CD4-positive, CD25-positive, alpha-beta regulatory T cell (primary cell): ENCODE measurements at places on chromosomes 12 and 14. TPM values are rescaled to one million over a fixed set of nuclear protein-coding genes. Genes with fewer than 3 reads are reported as not detected.

TNFAIP2 gene
- total RNA-seq, result 0.64 TPM

- H3K27ac ChIP-seq, result no peak overlapping the region
- no peaks in the 10 kb centered on the region for H3K36me3 ChIP-seq
- H3K4me3 ChIP-seq, result no peak overlapping the region
- H3K27me3 ChIP-seq, result no peaks in the 10 kb centered on the region
Measured at GRCh38 chr12:104890476-104891096, 67.5 kb downstream of the SLC41A2 start.

- H3K27me3 ChIP-seq, result peaks cover 14% of the 10 kb centered on the region
- DNase-seq, result no peak
- H3K4me3 ChIP-seq, result no peak overlapping the region
- no peak overlapping the region for H3K27ac ChIP-seq
- no peaks in the 10 kb centered on the region for H3K36me3 ChIP-seq
Measured at GRCh38 chr12:94566345-94566744, 84.0 kb downstream of the TMCC3 start.

DNA sequence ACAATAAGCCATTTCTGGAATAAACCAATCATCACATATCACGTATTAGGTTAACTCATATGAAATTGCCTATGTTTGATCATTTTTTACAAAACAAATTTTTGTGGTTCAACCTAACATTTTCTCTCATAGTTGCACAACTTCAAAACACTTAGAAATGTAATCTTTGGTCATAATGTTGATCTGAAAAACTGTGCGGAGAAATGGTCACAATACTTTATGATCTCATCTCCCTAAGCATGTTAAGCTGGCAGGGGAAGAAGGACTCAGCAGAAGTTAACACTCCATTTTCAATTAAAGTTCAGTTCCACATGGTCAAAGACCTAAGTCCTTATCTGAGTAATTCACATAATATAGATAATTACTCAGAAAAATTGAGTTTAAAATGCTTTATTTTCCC is 194.8 kb downstream of the CAPZA3 start:
- no peaks in the 10 kb centered on the region for H3K4me1 ChIP-seq
- no peak for DNase-seq
- no peaks in the 10 kb centered on the region for H3K36me3 ChIP-seq
- H3K27ac ChIP-seq, result no peak overlapping the region

DNA sequence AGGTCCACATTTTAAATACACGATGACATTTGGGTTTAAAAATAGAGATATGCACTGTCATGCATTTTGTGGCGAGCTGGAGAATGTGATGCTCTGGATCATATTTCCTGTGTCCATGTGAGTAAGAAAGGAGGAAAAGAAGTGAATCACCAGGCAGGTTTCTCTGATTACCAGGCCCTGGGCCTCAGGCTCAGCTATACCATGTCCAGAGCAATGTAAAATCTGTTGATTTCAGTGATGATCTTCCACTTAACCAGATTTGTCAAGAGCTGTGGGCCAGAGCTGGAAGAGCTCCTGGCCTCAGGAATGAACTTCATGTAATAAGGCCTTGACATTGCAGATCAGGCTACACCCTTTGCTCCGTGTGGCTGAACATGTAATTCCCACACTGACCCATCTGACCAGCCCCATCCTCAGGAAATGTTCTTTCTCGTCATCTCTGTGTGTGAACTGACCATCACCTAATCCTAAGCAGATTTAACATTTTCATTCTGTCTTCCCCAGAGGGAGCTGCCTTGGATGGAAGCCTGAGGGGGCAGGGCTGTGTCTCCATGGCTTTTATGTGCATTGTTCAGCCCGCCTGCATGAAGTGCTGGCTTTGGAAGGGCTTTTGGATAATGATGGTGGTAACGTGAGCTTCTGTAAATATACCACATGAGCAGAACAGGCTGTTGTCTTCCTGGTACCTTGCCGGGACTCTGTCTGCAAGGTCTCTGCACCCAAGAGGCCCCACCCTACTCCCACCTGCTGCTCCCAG is 54.5 kb downstream of the CRACR2A start:
- H3K27me3 ChIP-seq, result no peaks in the 10 kb centered on the region
- no peak overlapping the region for H3K4me3 ChIP-seq
- DNase-seq, result no peak
- peaks cover 54% of the 10 kb centered on the region for H3K36me3 ChIP-seq
- no peak overlapping the region for H3K27ac ChIP-seq

DNA sequence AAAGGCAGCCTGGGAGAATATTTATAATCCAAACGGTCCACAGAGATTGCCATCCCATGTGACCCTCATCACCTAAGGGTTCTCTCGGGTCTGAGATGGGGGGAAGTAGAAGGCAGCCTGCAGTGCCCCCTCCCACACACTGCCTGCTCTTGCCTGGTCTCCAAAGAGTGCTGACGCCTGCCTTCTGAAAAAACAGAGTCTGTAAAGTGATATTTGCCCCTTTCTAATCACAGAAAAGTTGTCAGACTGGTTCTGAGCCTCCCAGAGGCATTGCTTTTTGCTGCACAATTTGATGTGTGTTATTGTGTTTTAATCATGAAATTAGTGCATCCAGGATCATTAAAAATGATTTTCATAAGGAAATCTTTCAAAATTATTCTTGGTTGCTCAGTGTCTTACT is 59.2 kb downstream of the TMEM30B start:
- no peak overlapping the region for H3K27ac ChIP-seq
- DNase-seq, result no peak
- H3K4me1 ChIP-seq, result no peaks in the 10 kb centered on the region
- peaks cover 30% of the 10 kb centered on the region for H3K27me3 ChIP-seq
- no peaks in the 10 kb centered on the region for H3K36me3 ChIP-seq

DNA sequence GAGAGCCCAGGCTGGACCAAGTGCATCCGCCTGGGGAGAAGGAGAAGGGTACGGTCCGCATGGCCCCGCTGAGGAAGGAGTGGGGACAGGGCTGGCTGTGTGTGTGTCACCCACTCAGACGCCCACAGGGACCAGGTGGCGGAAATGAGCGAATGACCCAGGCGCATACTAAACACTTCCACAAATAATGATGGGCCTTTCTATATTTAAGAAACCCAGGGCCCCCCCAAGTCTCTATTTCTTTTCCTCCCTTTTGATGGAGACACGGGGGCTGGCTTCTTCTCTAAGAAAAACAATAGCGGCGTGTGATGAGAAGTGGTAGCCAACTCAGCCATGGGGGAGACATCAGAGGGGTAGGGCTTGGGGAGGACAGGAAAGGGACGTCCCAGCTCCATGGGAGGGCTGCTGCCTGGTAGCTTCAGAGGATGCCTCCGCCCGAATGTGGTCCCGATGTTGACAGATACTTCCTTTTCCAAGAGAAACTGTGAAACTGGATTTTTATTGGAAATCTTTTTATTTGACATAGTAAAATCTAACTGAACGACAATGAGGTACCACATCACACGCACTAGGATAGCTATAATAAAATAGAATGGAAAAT is 6.3 kb upstream of the MAP1LC3B2 start:
- no peak overlapping the region for H3K4me3 ChIP-seq
- H3K36me3 ChIP-seq, result no peaks in the 10 kb centered on the region
- no peaks in the 10 kb centered on the region for H3K27me3 ChIP-seq
- H3K27ac ChIP-seq, result no peak overlapping the region

DNA sequence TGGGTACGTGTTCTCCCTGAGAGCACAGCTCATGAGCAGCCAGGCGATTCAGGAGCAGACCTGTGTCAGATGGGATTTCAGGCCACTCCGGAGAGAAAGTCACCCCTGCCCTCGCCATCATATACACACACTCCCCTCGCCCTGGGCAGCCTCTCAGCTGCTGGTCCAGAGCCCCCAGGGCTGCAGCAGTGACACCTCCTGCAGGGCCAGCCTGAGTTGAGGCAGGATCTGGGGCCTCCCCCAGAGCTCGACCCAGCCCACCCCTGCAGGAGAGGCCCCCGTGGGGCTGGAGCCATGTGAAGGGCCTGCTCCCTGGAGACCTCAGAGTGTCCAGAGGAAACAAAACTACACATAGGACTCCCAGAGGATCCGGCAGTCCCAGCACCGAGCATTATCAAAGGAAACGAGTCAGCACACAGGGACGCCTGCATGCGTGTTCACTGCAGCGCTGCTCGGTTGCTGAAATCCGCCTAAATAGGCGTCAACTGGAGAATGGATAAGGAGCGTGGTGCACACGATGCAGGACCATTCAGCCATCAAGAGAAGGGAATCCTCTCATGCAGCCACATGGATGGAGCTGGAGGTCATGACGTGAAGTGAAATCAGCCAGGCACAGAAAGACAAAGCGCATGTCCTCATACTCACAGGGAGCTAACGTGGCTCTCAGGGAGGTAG is 104.0 kb downstream of the TNFAIP2 start:
- no peaks in the 10 kb centered on the region for H3K4me1 ChIP-seq
- DNase-seq, result no peak
- no peak overlapping the region for H3K4me3 ChIP-seq
- no peak overlapping the region for H3K27ac ChIP-seq
- no peaks in the 10 kb centered on the region for H3K36me3 ChIP-seq

MIPOL1 gene
- total RNA-seq, result not detected

GZMH gene
- 0.86 TPM for total RNA-seq

SYT10 gene
- total RNA-seq, result not detected

GRCh38 chr14:61486930-61487495 is 165.6 kb downstream of the PRKCH start:
- no peaks in the 10 kb centered on the region for H3K4me1 ChIP-seq
- no peak overlapping the region for H3K4me3 ChIP-seq
- peaks cover 92% of the 10 kb centered on the region for H3K36me3 ChIP-seq

DNA sequence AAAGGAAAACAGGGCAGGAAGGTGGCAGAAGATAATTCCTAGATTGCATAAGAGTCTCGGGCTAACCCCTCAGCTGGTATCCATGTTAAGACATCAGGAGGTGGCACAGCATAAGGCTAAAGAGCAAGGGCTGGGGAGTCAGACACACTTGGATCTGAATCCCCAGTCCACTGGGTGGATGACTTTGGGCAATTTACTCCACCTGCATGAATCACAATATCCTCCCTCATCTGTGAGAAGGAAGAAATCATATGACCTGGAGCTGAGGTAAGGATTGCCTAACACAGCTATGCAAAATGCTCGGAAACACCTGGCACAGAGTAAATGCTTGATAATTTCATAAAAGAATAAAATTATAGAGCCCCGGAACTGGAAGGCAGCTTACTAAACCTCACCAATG is 217.9 kb downstream of the PIK3C2G start:
- no peaks in the 10 kb centered on the region for H3K36me3 ChIP-seq
- no peak for DNase-seq
- H3K27ac ChIP-seq, result no peak overlapping the region
- no peaks in the 10 kb centered on the region for H3K27me3 ChIP-seq
- H3K4me3 ChIP-seq, result no peak overlapping the region

SLC4A8 gene
- 3.5 TPM for total RNA-seq

OTOGL gene
- not detected for total RNA-seq

- H3K36me3 ChIP-seq, result no peaks in the 10 kb centered on the region
- no peak overlapping the region for H3K4me3 ChIP-seq
- no peak for DNase-seq
- H3K27me3 ChIP-seq, result no peaks in the 10 kb centered on the region
- no peak overlapping the region for H3K27ac ChIP-seq
Measured at GRCh38 chr14:98270201-98270600, 1001.8 kb downstream of the BCL11B start.

GRCh38 chr12:25783566-25783965 is 174.9 kb upstream of the RASSF8 start:
- H3K27ac ChIP-seq, result no peak overlapping the region
- no peaks in the 10 kb centered on the region for H3K36me3 ChIP-seq
- no peak overlapping the region for H3K4me3 ChIP-seq
- DNase-seq, result no peak

- no peak overlapping the region for H3K27ac ChIP-seq
- DNase-seq, result no peak
- H3K27me3 ChIP-seq, result no peaks in the 10 kb centered on the region
- no peaks in the 10 kb centered on the region for H3K4me1 ChIP-seq
- H3K4me3 ChIP-seq, result no peak overlapping the region
Measured at GRCh38 chr14:81834308-81834707, 300.7 kb upstream of the SEL1L start.

CLEC7A gene
- total RNA-seq, result 0.76 TPM

SLC38A4 gene
- not detected for total RNA-seq

DNA sequence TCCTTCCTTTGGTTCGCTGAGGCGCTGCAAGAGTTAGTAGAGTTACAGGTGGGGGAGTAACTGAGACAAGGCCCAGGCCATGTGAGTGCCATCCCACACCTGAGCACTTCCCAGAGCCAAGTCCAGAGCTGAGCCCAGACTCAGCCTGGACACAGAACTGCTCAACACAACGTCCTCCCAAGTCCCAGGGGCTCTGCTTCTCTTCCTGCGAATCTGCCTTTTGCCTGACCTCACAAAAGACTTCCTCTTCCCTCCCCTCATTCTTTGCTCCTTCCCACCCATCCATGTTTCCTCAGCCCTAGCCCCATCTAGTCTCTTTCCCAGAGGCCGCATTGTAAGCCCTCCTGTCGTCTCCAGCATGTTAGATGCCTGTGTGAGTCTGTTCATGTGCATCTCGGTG is 16.6 kb upstream of the MCRS1 start:
- H3K27me3 ChIP-seq, result no peaks in the 10 kb centered on the region
- peaks cover 9% of the 10 kb centered on the region for H3K36me3 ChIP-seq
- no peaks in the 10 kb centered on the region for H3K4me1 ChIP-seq
- DNase-seq, result no peak
- no peak overlapping the region for H3K4me3 ChIP-seq

- H3K27me3 ChIP-seq, result no peaks in the 10 kb centered on the region
- H3K36me3 ChIP-seq, result no peaks in the 10 kb centered on the region
- no peak overlapping the region for H3K27ac ChIP-seq
- no peaks in the 10 kb centered on the region for H3K4me1 ChIP-seq
Measured at GRCh38 chr12:95316798-95317197, 99.2 kb downstream of the VEZT start.

EXOC3L4 gene
- not detected for total RNA-seq

GRCh38 chr12:128178966-128179365 is 88.0 kb upstream of the TMEM132C start:
- DNase-seq, result no peak
- no peaks in the 10 kb centered on the region for H3K27me3 ChIP-seq
- H3K36me3 ChIP-seq, result no peaks in the 10 kb centered on the region
- H3K4me3 ChIP-seq, result no peak overlapping the region
- no peaks in the 10 kb centered on the region for H3K4me1 ChIP-seq
- no peak overlapping the region for H3K27ac ChIP-seq

DNA sequence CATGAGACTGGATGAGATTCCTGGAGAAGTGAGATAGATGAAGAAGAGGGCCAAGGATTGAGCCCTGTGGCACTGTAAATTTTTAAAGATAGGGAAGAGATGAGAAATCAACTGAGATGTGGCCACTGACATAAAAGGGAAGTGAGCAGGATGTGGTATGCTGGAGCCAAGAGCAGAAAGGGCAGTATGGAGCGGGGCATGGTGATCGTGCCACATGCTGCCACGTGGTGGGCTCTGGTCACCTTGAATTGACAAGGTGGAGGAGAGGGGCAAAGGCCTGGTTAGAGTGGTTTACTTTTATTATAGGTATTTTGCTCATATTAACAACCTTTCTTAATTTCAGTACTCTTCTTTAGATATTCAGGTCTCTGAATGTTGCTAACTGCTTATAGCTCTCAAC is 257.9 kb downstream of the NEDD1 start:
- H3K27me3 ChIP-seq, result peaks cover 2% of the 10 kb centered on the region
- H3K27ac ChIP-seq, result no peak overlapping the region
- no peaks in the 10 kb centered on the region for H3K36me3 ChIP-seq
- DNase-seq, result no peak
- no peak overlapping the region for H3K4me3 ChIP-seq
